ENCODE measurements at places on chromosomes 13 and 19. TPM values are rescaled to one million over a fixed set of nuclear protein-coding genes. Genes with fewer than 3 reads are reported as not detected.

NCAN gene
- total RNA-seq = not detected

SERP2 gene
- 0.70 TPM for total RNA-seq

ILF3 gene
- total RNA-seq = 242 TPM

FARSA gene
- total RNA-seq = 53.7 TPM

ADGRL1 gene
- 31.5 TPM for total RNA-seq

C19orf81 gene
- not detected for total RNA-seq

TUBA3C gene
- not detected for total RNA-seq

TEX101 gene
- total RNA-seq = not detected

NANOS3 gene
- total RNA-seq = 2.1 TPM

CALR3 gene
- total RNA-seq = not detected

MEIOSIN gene
- not detected for total RNA-seq

MAMSTR gene
- 3.9 TPM for total RNA-seq

KBTBD7 gene
- 3.9 TPM for total RNA-seq

GRIK5 gene
- total RNA-seq = 1.1 TPM

NLRP9 gene
- total RNA-seq = not detected

NKPD1 gene
- 0.37 TPM for total RNA-seq

PLPPR3 gene
- 0.81 TPM for total RNA-seq

OR7A5 gene
- not detected for total RNA-seq

SIGLEC12 gene
- total RNA-seq = not detected

ZNF607 gene
- 12.5 TPM for total RNA-seq

FGF22 gene
- not detected for total RNA-seq

C19orf33 gene
- total RNA-seq = 150 TPM

ZNF541 gene
- not detected for total RNA-seq
